Panc1 (cell line): ENCODE measurements at places on chromosomes 6 and 20. TPM values are rescaled to one million over a fixed set of nuclear protein-coding genes. Genes with fewer than 3 reads are reported as not detected.

The HLA-DMB gene
- 0.44 TPM for total RNA-seq

DNA sequence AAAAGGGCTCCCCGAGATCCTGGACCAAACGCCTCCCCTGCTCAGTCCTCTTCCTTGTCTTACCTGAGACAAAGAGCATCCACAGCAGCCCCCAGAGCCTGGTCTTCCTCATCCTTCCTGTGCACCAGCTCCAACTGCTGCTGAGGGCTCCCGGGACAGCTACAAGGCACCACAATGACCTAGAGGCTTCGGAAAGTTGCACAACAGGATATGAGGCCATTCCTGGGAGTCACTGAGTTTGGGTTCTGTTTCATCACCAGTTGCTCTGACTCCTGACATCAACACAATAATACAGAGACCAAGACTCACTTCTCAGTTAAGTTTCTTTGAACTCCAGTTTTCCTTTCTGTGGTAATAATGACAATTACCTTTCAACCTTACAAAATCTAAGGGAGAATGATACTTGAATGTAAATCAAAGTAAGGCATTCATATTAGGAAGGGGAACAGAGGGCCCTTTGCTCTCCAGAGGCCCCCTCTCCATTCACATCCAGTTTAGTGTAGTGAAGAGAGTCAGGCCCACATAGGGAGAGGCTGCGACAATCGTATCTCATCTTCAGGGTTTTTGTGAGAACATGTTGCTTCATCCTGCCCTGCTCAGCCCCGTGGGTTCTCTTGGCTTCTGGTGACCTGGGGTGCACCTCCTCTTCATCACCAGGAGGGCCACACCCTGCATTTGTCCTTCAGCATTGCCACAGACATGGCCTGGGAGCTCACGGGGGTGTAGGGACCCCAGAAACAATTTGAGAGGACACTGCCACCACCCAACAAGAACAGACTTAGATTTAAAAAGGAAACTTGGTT is at the start of gene TREM1:
Gene TREM1, minus strand, starts transcription at position 139 of the 803 bp plus-strand sequence. Its CDS starts 27 bp downstream, at position 112.
- DNase-seq: no peak

DNA sequence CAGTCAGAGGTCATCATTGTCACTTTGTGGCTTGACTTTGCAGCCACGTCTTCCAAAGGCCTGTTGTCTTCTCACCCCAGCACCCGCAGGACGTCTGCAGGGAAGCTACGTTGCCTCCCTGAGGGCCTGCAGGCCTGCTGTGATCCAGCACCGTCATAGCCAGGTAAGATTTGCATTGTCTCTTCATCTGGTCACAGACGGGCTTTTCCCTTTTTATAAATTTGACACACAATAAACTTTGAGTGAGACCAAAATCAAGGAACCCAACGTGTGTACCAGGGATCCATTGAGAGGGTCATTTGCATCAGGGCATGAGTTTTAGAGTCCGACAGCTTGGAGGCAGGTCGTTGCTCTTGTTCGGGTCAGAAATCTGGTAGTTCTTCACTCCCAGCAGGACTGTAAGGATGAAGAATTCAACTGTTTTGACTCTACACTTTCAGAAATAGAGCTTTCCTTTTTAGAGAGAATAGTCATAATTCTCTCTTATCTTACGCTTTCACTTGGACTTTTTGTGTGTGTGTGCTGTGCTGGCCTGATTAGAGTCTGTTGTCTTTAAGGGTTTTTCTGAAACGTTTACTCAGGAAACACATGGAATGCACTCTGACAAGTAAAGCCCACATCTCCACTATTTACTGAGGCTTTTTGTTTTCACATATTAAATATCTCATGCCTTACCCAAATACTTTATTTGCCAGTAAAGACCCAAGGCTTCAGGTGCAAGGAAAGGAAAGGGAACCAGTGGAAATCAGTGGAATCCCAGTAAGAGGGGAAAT is 177.2 kb upstream of the TAB2 start:
- no peak for DNase-seq

The FKBP1C gene
- 0.49 TPM for total RNA-seq

GRCh38 chr6:88492824-88493223 is 326.7 kb upstream of the CNR1 start:
- no peak for DNase-seq

GRCh38 chr20:51326201-51326819 is 216.2 kb downstream of the NFATC2 start:
- DNase-seq: no peak

The CDH4 gene
- not detected for total RNA-seq

GRCh38 chr20:59006864-59007664 is at the start of gene CTSZ:
Gene CTSZ (minus strand): TSS chr20:59007254. CDS start chr20:59007128, 126 bp downstream.
- DNase-seq: no peak

DNA sequence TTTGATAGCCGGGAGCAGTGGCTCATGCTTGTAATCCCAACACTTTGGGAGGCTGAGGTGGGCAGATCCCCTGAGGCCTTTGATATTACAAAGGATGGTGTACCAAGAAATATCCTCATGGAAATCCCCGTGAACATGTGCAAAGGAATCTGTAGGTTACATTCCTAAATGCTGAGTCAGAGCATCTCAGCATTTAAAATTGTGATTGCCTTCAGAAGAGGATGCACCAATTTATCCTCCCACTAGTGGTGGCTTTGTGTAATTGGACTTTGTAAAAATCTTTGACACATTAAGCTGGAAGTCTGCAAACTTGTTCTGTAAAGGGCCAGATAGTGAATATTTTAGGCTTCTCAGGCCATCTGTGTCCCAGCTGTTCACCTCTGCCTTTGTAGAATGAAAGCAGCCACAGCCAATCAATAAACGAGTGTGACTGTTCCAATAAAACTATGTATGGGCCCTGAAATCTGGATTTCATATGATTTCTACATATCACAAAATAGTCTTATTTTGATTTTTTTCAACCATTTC is 11.8 kb downstream of the TMEM14B start:
- DNase-seq: peak; percentile 90

- DNase-seq: no peak
These were observed 35.2 kb downstream of the PHACTR1 start for GRCh38 chr6:12751694-12752325.

The KCNG1 gene
- 7.4 TPM for total RNA-seq

The PTGIS gene
- total RNA-seq: 4.4 TPM

The POLR1H gene
- total RNA-seq: 24.9 TPM

DNA sequence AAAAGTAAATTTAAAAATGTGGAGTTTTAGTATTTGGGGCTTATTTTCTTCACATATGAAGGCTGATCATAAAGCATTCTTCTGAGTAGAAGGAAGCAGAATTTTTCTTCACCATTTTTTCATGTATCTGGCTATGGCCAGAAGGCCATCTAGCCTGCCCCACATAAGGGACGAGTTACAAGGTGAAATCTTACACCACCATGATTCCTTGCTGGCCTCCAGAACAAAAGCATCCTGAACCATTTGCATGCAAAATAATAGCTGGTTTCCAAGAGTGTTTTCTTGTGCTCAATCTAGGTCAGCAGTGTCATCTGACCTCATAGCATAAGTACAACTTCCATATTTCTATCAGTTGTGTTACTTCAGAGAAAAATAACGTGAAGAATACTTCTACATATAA is 93.1 kb downstream of the BMP5 start:
- DNase-seq: no peak

GRCh38 chr6:158467923-158468322 is 92.0 kb upstream of the TMEM181 start:
- no peak for DNase-seq

The PGBD1 gene
- 7.6 TPM for total RNA-seq

GRCh38 chr20:51800060-51800871 is 2.1 kb downstream of the SALL4 start:
- DNase-seq: peak; percentile 24

The ERVFRD-1 gene
- not detected for total RNA-seq

DNA sequence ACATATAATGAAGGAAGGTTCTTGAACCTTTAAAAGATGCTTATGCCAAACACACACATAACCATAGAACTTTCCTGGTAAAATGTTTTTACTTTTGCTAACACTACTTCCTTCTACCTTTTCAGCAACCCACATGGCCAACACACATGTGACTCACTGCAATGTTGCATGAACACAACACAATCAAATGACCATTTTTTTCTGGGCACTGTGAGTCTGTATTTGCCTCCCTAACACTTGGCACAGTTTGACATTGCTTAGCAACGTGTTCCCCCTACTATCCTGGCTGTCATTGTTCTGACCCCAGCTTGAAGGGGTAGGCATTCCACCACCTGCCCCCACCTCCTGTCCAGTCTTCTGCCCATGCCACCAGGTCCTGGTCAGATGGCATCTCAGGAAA is 204.8 kb upstream of the PRND start:
- no peak for DNase-seq

The PRDM13 gene
- not detected for total RNA-seq

DNA sequence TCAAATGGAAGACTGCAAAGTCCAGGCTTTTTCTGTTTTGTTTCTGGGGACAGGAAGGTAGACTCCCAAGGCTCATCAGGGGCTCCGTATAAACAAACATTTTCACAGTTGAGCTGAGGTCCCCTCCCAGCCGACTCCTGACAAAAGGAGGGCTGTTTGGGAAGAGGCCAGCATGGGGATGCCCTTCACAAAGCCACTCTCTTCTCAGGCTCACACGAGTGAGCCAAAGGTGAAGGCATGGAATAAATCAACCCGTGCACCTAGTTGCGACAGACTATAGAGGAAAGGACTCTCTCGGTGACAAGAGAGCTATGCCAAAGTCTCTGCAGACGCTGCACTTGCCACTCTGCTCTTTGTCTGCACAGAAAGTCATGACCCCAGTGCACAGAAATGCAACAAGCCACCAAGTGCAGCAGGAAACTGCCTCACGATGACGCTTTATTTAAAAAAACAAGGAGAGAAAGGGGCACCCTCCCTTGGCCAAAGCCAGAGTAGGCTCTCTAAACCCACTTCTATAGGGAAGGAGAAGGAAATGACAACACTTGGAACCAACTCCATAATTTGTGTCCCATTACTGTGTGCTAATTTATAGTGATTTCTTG is 21.0 kb downstream of the JAG1 start:
- no peak for DNase-seq

The MAS1 gene
- total RNA-seq: not detected

DNA sequence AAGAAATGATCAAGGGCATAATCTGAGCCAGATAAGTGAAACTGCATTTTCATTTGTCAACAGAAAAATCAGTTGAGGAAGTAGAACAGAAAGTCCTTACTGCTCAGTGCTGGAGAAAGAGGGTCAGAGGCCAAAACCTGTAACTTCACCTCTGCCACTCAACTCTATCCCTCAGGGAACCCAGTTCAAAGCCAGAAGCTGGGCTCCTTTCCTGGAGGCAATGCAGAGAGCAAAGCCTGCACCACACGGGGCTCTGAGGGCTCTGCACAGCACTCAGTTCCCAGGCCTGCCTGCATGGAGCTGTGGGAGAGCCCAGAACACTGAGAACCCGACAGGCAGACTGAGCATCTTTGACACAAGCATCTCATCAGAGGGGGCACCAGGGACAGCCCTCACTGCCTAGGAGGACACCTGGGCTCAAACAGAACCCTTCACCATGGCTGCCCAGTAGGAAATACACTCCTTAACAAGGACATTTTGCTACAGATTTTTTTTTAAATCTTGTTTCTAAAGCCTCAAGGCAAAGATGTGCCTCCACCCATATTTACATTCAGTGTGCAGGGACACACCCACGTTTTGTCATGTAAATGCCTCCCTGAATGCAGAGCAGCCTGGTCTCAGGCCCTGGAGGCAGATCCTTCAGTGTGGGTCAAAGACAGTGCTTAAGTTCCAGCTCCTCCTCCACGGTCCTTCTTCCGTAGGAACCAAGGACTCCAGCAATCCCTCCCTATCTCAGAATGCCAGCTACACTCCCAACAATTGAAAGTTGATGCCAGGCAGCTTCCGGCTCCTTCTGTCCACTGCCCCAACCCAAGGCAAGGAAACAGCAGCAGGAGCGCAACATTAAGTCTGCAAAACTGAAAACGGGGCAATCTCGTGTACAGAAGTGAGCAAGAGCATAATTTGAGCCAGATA is 6.6 kb downstream of the RNASET2 start:
- no peak for DNase-seq

The HTR1B gene
- 14.0 TPM for total RNA-seq

GRCh38 chr20:5000263-5001173 is 792 bp downstream of the SLC23A2 start:
- no peak for DNase-seq

DNA sequence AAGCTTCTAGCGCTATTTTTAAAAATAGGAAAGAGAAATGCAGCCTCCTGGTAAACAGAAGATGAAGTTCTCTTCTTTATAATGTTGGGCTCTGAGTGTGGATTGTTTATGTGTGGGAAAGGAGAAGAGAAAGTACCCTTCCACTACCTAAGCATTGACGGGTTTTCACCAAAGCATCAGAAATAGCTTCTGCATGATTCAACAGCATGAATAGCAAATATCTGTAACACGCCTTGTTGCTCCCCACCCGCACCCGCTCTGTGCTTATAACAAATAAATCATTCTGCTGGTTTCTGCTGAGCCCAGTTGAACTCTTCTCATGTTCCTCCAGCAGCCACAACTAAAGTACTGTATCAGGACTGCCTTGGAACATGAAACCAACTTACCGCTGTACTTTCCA is 20.7 kb downstream of the TXLNB start:
- no peak for DNase-seq

GRCh38 chr6:81511423-81511822 is 241.1 kb downstream of the TENT5A start:
- no peak for DNase-seq

DNA sequence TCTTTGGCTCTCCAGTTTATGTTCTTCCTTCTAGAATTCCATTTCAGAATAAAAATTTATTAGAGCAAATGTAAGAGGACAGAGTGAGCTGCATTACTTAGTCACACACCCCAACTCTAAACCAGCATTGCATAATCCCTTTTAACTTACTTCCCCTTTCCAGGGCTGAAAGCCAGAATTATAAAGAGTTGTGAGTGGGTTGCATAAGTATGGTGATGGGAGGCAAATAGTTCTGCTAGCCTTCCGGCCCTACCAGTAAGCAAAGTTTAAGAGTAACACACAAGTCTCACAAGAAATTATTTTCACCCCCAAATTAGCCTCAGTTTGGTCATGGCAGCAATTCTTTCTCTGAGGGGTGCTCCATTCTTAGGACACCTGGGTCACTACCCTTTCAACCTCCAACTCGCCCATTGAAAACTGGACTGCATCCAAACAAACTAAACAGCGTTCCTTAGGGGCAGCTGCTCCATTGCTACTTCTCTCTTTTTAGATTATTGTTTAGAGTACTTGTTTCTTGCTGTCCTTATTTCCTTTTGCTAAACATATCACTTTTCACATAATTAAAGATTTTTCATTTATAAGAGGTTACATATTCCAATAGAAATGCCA is 1.6 kb downstream of the KIAA0408 start:
- no peak for DNase-seq

DNA sequence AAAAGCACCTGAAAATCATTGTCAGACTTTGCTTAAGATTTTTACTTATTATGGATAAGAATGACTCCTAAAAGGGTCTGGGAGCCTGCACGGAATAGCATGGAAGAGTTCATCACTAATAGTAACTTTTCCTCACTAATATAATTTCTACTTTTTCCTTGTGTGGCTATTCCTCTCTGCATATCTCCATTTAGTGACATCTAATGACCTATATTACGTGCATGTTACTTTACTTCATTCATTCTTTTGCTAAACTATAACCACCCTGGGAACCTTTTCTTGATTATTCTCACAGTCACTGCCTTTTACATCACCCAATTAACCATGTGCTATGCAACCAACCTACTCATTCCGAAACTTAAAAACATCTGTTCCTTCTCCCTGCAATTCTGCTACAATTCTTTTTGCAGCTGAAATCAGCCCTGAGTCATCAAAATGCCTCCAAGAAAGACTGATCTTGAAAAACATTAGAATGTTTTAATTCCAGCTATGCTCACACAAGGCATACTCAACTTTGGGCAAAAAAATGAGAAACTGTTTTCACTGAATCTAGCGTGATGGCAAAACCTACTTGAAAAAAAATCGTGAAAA is 313.3 kb downstream of the RNGTT start:
- DNase-seq: no peak

GRCh38 chr6:109456710-109457561 is 1.4 kb upstream of the MICAL1 start:
- DNase-seq: no peak
